OCI-M1 (cell line): ENCODE measurements at places on chromosomes 12 and 14.

GRCh38 chr12:119592232-119592631, 1.3 kb upstream of the TMEM233 start:
- peak; percentile 73 for DNase-seq

DNA sequence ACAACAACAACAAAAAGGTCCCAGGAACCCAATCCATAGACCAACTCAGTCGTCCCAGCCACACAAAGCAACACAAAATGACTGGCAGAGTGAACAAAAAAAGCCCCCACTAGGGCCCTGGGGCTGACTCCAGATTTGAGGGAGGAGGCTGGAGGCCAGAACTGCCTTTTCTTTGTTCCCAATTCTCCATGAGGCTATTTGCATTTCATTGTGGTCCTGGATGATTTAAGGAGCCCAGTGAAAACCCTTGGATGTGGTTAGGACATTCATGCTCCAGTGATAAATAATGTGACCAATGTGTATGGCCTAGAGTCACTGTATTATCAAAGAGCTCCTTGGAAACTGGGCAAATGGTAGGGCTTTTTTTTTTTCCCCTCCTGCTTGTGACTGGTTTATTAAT, 192.9 kb downstream of the NUAK1 start:
- DNase-seq = no peak

GRCh38 chr12:95574799-95575452, 23.6 kb upstream of the USP44 start:
- DNase-seq = peak; percentile 78

- peak; percentile 49 for DNase-seq
Observed at GRCh38 chr12:107684990-107685359, 624 bp upstream of the PWP1 start.

DNA sequence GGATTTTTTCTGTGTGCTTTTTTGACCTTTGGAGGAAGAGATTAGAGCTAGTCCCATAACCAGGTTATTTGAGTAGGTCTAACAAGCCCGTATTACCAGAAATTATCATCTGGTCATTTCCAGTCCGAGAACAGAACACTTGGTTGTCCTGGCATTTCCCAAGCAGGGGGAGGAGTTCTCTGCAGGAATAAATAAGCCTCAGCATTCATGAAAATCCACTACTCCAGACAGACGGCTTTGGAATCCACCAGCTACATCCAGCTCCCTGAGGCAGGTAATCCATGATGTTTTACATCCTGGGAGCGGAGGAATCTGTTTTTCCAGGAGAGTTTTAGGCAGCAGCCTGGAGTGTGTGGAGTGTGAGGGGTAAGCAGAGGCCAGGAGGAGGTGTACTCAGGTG, at the start of gene SERPINA3:
TSS of gene SERPINA3 (plus strand) at position 218 of the 400 bp plus-strand sequence. CDS start 2,051 bp downstream, outside the sequence.
- DNase-seq = no peak

GRCh38 chr12:96091833-96092232, 56.4 kb upstream of the LTA4H start:
- no peak for DNase-seq

GRCh38 chr14:73945159-73945670, 4.7 kb downstream of the FAM161B start:
- no peak for DNase-seq

- DNase-seq = no peak
Observed at GRCh38 chr14:61963926-61964325, 201.7 kb downstream of the SNAPC1 start.
